T-cell (primary cell): ENCODE measurements at places on chromosomes 2 and 18.

GRCh38 chr2:180505203-180505602 lies 475.2 kb upstream of the UBE2E3 start:
- no peaks in the 10 kb centered on the region for H3K27me3 ChIP-seq
- no peaks in the 10 kb centered on the region for H3K4me1 ChIP-seq
- H3K36me3 ChIP-seq: no peaks in the 10 kb centered on the region
- no peak for DNase-seq
- no peak overlapping the region for H3K27ac ChIP-seq

GRCh38 chr2:154568413-154568812 lies 130.1 kb upstream of the KCNJ3 start:
- H3K27ac ChIP-seq: no peak overlapping the region
- H3K27me3 ChIP-seq: no peaks in the 10 kb centered on the region
- H3K36me3 ChIP-seq: no peaks in the 10 kb centered on the region
- no peak for DNase-seq
- H3K4me3 ChIP-seq: no peak overlapping the region

DNA sequence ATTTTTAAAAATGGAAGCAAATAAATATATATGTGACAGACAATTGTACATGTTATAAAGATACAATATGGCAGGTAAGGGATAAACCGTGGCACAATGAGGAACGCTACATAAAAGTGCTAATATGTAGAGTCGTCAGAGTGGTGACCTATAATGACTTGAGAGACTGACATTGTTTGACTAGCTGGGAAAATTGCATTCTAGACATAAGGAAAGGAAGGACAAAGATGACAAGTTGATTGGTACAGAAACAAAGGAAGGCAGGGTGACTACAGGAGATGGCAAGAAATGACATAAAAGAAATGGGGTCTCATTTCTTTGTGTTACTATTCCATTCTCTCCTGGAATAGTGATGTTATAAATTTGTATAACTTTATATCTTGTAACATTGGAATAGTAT lies 420.4 kb downstream of the DSC3 start:
- no peak overlapping the region for H3K4me3 ChIP-seq
- no peak overlapping the region for H3K27ac ChIP-seq
- H3K36me3 ChIP-seq: no peaks in the 10 kb centered on the region
- no peaks in the 10 kb centered on the region for H3K27me3 ChIP-seq

DNA sequence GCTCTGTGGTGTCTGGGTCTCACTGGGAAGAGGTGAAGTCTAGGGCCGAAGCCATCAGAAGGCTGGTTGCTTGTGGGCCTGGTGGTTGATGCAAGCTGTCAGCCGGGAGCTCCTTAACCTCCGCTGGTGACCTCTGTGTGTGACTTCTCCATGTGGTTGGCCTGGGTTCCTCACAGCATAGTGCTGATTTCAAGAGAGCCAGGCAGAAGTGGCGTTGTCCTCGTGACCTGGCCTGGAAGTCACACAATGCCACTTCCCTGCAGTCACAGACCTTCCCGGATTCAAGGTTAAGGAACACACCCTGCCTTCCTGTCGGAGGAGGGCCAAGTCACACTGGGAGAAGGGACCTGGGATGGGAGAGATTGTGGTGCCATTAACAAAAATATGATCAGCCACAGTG lies 303.7 kb upstream of the HS6ST1 start:
- no peak for DNase-seq
- no peak overlapping the region for H3K27ac ChIP-seq
- peaks cover 5% of the 10 kb centered on the region for H3K4me1 ChIP-seq
- no peaks in the 10 kb centered on the region for H3K36me3 ChIP-seq

DNA sequence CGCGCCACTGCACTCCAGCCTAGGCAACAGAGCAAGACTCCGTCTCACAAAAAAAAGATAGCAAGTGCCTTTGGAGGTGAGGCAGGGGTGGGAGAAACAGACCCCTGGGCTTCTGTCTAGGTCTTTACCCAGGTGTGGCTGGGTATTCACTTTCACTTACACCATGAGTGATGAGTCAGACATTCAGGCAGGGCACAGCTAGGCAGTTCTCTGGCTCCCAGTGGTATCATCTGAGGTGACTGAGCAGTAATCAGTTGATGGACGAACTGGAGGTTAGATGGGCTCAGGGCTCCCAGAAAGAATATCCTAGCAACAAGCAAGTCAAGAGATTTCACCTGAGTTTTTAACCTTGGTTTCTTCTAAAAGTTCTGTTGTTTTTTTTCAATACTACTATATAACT lies 107.0 kb upstream of the RAB6C start:
- H3K27ac ChIP-seq: no peak overlapping the region
- H3K4me3 ChIP-seq: no peak overlapping the region
- no peaks in the 10 kb centered on the region for H3K36me3 ChIP-seq
- no peak for DNase-seq

- no peaks in the 10 kb centered on the region for H3K27me3 ChIP-seq
- H3K4me1 ChIP-seq: no peaks in the 10 kb centered on the region
- H3K4me3 ChIP-seq: no peak overlapping the region
- DNase-seq: no peak
- H3K36me3 ChIP-seq: no peaks in the 10 kb centered on the region
- no peak overlapping the region for H3K27ac ChIP-seq
Measured at GRCh38 chr18:8586941-8587340, 22.3 kb upstream of the RAB12 start.

- no peak for DNase-seq
- peak overlapping the region; percentile 52 for H3K27ac ChIP-seq
- no peak overlapping the region for H3K4me3 ChIP-seq
- peaks cover 12% of the 10 kb centered on the region for H3K4me1 ChIP-seq
- H3K36me3 ChIP-seq: no peaks in the 10 kb centered on the region
Measured at GRCh38 chr2:112156152-112156986, 18.2 kb downstream of the FBLN7 start.

DNA sequence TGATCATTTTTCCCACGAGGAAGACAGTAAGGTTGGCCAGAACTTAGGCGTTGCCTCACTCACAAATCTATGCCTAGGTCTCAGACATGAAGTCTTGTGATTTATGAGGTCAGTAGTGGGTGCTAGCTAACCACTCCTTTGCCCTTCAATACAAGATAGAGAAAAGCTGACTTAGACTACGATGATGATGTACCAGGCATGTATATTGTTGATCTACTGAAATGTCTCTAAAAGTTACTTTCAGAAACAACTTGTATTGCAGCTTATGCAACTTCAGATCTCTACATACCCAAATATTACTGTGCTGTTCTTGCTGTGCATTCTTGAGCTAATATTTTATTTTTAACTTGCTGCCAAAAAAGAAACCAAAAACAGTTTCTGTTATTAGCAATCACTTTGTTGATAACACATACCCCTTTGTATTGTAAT lies 30.6 kb downstream of the MAPRE2 start:
- H3K27me3 ChIP-seq: no peaks in the 10 kb centered on the region
- no peak for DNase-seq
- H3K36me3 ChIP-seq: no peaks in the 10 kb centered on the region

GRCh38 chr18:64807560-64807959 lies 658.7 kb upstream of the LINC00305 start:
- no peak overlapping the region for H3K27ac ChIP-seq
- DNase-seq: no peak
- H3K36me3 ChIP-seq: no peaks in the 10 kb centered on the region

DNA sequence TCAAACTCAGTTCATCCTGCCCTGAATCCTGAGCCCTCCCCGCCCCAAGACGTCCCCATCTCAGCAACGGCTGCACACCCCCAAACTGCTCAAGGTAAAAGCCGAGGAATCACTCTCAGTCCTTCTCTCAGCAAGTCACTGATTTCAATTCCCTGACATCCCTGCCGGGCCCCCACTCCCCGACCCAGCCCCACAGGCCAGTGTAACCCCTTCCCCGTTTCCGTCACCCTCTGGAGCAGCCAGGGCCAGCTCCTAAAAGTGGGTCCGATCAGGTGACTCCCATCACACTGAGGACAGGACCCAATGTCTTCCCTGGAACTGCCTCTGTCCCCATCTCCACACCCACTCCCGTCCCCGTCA lies 20.5 kb downstream of the SNORC start:
- H3K27ac ChIP-seq: no peak overlapping the region
- H3K36me3 ChIP-seq: no peaks in the 10 kb centered on the region
- peaks cover 3% of the 10 kb centered on the region for H3K4me1 ChIP-seq
- H3K4me3 ChIP-seq: no peak overlapping the region
